Renal cortical epithelial cell (primary cell): ENCODE measurements at places on chromosomes 2 and 18.
A peak's percentile ranks its signal among the peaks of the same experiment; 100 is the strongest.

DNA sequence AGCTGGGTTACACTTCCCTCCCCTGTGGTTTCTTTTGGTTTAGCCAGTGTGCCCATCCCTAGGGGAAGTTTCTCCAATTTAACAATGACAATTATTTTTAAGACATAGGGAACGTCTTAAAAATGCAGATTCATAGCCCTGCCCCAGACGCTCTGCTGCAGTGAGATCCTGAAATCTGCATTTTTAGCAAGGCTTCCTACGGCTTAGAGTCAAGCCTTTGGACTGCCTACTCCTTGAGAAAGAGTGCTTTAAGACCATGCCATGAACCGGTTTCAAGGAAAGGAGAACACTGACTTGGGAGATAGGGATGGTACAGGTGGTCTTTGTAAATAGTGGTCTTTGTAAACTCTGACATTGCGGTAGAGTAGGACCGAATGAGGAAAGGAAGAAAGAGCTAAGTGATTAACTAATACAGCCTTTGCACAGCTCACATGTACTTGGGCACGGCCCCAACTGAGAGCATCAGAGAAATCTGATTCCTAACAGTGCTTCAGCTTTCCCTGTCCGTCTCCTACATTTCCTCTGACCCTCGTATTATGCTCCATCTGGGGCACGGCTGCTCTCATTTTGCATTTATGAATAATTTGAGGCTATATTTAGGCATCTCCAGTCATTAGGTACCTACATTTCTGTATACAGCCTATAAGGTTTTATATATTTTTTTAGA is 217.6 kb upstream of the TANK start:
- no peak for DNase-seq

GRCh38 chr18:26868968-26869586 is 3.6 kb upstream of the AQP4 start:
- DNase-seq, result peak; percentile 5

- no peak for DNase-seq
These were observed 29.7 kb downstream of the CNDP1 start for GRCh38 chr18:74563999-74564398.

GRCh38 chr18:48572402-48573126 is 33.7 kb downstream of the CTIF start:
- DNase-seq, result no peak

GRCh38 chr2:162457490-162457889 is 113.6 kb downstream of the GCA start:
- DNase-seq, result no peak

- DNase-seq, result no peak
These were observed at the start of gene CYP26B1 for GRCh38 chr2:72147303-72147971. Gene CYP26B1, minus strand, starts transcription at chr2:72147862. Its CDS starts 28 bp downstream, at chr2:72147834.

DNA sequence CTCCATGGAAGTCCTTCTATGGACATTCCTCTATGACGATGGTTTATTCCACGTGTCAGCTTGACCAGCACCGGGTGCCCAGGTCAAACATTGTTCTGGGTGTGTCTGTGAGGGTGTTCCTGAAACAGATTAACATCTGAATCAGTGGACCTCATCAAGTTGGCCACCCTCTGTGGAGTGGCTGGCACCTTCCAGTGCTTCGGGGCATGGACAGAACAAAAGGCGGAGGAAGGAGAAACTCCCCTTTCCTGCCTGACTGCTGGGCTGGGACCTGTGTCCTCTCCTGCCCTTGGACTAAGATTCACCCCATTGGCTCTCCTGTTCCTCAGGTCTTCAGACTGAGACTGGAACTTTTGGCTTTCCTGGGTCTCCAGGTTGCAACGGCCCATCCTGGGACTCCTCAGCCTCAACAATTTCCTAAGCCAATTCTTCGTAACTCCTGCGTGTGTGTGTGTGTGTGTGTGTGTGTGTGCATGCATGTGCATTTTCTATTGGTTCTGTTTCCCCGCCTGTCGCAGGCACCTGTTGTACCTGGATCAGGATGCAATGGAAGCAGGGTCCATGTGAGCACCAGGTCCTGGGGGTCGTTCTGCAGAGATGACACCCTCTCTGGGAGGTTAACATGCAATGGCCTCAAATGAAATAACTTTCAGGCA is 357.2 kb upstream of the SALL3 start:
- no peak for DNase-seq

DNA sequence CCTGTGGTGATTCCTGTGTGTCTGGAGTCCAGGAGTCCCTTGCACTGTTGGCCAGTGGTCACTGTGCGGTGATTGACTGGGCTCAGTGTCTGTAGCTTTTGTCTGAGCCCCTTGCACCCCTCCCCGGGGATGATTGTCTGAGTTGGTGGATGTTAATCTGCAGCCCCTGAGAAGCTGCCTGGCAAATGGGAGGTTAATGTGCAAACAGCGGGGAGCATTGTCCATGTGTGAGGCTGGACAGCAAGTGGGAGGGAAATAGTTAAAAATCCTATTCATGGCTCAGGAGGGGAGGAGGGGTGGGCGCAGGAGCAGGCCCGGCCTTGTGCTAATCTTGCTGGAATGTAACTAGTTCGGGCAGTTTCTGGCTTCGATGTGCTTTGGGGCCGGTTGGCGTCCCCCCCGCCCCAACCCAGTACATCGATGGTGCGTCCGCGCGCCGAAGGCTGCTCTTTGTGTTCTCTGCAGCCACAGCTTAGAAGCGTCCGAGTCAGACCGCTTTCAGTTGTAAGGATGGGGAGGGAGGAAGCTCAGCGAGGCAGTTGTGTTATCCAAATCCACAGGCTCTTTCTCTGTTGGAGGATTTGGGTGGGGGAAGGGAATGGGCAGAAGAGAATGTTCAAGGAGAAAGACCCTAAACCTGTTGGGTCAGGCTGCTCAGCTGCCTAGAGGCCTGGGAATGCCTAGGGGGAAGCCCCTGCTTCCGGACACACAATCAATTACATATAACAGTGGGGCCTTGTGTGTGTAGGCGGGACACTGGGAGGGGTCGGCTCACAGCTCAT is 71.8 kb downstream of the TGOLN2 start:
- DNase-seq, result no peak

GRCh38 chr2:228197504-228197903 is 16.0 kb upstream of the SPHKAP start:
- no peak for DNase-seq

GRCh38 chr2:92073036-92073814 is 2798.0 kb upstream of the TEKT4 start:
- no peak for DNase-seq

- no peak for DNase-seq
These were observed 47.6 kb downstream of the ODC1 start for GRCh38 chr2:10400568-10400977.
